Erythroblast (primary cell): ENCODE measurements at places on chromosomes 12 and 14.

- no peak for DNase-seq
Observed at GRCh38 chr12:120406069-120406468, 31.8 kb upstream of the COX6A1 start.

DNA sequence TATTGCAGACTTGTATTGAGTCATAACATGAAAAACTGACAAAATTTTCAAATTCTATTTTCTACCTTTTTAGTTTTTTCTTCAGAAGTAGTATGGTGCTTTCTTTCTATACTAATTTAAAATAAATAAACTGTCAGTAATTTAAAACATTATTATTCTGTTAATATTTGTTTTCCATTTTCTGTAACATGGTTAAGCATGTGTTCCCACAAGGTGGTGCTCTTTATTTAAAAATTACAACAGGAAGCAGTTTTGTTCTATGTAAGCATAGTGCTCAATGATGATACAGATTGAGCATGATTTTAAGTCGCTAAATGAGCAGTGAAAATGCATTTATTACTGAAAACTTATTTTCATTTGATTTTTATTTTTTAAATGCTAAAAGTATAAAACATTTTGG, 114.6 kb downstream of the PPFIA2 start:
- peak; percentile 0 for DNase-seq

- no peak for DNase-seq
Observed at GRCh38 chr12:117316336-117316735, 45.1 kb downstream of the NOS1 start.

- no peak for DNase-seq
Observed at GRCh38 chr14:21990116-21990515, 316.5 kb upstream of the OR4E1 start.

GRCh38 chr12:116076399-116076798, 201.1 kb downstream of the MED13L start:
- no peak for DNase-seq

DNA sequence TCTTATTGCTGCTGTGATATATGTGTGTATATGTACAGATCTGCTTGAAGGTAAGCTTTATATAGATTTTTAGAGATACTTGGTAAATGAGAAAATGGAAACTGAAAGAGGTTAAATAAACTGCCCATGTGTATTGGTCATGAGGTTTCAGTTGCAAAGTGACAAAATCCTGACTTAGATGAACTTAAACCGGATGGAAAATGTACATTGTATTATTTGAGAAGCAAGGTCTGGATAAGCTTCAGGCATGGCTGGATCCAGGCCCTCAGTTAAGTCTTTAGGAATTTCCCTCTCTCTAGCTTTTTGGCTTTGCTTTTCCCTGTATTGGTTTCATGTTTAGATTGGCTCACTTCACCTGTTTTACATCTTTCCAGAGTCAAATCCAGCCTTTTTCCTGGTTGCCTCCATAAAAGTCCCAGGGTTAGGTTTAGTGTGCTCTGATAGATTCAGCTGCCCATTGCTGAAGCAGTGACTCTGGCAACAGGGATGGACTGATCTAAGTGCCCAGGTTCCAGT, 21.0 kb upstream of the MAP1LC3B2 start:
- DNase-seq, result no peak

DNA sequence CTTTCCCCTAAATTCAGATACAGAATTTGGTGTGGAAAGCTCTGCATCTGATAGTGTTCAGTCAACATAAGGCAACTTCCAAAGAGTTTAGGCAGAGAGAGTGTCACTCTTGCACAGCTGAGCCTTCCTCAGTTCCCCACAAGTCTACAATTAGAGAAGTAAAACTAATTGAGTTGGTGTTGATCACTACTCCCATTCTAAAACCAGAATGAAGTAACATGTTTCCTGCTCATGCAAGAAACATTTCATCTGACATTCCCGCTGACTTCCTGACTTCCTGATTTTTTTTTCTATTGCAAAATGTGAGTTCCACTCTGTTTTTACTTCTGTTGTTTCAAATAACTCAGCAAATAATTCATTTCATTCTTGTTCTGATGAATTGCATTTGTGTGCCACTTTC, 271.0 kb downstream of the ALG10B start:
- DNase-seq, result no peak

DNA sequence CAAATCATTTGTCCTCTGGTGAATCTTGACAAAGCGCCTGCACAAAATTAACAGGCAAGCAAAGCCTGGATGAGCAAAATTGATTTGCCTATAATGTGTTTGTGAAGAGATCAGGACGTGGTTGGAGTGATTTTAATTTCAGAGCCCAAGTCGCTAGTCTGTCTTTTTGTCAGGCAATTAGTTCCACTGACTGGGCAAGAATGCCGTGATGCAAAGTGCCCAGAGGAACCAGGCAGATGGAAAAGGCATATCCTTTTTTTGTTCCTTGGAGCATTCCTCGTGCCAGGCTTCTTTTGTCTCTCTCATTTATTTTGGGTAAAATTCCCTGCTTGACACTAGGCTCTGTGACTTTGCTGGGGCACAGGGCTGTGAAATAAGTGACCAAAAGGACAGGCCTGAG, 65.9 kb upstream of the CCDC198 start:
- DNase-seq, result no peak

GRCh38 chr12:111761706-111762105, 5.0 kb upstream of the ALDH2 start:
- no peak for DNase-seq

- DNase-seq, result no peak
Observed at GRCh38 chr12:7375145-7375543, 68.8 kb downstream of the CD163L1 start.

DNA sequence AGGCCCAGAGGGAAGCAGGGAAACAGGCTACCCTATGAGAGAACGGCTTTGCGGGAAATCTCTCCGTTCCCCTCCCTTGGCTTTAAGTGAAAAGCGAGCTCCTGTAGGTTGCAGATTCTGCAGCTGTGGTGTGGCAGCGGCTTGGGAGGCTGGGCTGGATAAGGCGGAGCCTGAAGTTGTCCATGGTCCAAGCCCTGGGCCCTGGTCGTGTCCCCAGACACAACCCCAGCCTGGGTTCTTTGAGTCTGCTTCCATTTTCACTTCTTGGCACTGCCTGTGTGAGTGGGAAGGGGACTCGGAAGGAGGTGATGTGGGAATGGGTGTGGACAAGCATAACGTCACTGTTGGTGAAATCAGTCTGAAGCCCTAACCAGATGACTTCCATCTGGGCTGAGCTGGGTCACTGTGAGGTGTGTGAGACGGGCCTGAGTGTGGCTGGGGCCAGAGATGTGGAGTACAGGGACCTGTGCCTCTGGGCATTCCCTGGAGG, 43.0 kb upstream of the CTDSP2 start:
- DNase-seq, result no peak

DNA sequence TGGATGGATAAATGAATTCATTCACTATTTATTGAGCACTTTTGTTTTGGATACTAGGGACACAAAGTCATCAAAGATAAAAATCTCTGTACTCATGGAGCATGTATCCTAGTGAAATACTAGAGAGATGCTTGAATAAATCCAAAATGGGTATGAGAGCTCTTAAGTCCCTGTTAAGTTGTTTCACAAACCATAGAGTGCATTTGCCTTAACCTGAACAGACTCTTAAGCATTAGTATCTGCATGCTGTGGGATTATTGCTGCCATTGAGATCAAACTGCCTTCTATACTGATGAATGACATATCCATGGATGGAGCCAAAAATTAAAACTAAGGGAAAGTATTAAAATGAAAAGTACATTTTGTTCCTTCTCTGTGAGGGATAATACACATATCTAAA, 206.5 kb upstream of the KRR1 start:
- no peak for DNase-seq

- peak; percentile 66 for DNase-seq
Observed at GRCh38 chr14:68217791-68218340, 398.3 kb downstream of the RAD51B start.

- peak; percentile 76 for DNase-seq
Observed at GRCh38 chr12:27244689-27245488, 803 bp downstream of the STK38L start.

GRCh38 chr14:73744874-73745529, 30.8 kb upstream of the PNMA1 start:
- DNase-seq, result no peak

GRCh38 chr12:52687497-52688385, 7.5 kb upstream of the KRT1 start:
- DNase-seq, result peak; percentile 18

DNA sequence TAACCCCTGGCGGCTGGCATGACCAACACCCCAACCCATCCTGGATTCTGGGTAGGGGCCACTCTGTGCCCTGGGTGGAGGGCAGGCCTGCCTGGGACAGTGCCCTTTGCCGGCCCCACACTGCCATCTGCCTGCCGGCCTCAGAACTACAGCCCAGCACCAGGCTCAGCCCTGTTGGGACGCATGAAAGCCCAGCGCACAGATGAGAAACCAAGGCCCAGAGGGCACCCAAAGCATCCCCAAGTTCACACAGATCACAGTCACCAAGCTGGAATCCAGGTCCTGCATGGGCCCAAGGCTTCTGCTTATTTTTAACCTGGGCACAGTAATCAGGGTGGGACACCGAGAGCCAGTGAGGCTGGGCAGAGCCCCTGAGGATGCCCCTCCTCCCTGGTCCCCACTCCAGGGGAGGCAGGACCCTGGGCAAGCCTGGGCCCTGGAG, 26.2 kb downstream of the RFLNA start:
- DNase-seq, result peak; percentile 68

DNA sequence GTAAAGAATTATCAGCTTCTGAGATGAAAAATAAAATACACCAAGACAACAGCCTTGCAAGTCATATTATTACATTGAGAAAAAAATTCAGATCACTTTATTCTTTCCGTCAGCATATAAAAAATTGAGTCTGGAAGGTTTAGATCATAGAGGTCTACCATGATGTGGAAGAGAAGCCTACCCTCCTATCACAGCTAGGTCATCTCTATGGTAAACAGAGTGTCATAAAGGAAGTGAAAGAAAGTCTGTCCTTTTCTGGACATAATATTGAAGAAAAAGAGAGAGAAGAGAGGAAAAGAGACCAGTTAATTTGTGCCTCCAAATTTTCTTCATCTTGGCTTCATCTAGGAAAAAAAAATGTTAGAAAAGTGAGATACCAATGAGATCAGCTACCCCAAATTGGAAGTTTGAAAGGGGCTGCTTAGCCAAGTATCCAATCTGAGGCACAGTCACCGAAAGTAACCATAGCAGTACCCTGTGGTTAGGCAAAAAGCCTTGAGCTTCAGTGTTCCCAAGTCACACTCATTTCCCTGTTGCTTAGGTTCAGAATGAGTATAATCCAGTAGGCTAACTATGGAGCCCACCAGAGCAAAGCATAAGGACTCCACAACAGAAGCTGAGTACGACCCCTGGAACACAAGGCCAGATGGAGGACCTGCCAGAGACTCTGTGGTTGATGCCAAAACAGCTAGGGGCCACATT, 38.1 kb downstream of the DUSP6 start:
- no peak for DNase-seq

- DNase-seq, result no peak
Observed at GRCh38 chr12:68557011-68557730, 53.5 kb upstream of the RAP1B start.

- no peak for DNase-seq
Observed at GRCh38 chr14:64602826-64603225, 53.1 kb downstream of the PPP1R36 start.

- peak; percentile 17 for DNase-seq
Observed at GRCh38 chr12:27852742-27853141, 72.7 kb upstream of the MANSC4 start.

DNA sequence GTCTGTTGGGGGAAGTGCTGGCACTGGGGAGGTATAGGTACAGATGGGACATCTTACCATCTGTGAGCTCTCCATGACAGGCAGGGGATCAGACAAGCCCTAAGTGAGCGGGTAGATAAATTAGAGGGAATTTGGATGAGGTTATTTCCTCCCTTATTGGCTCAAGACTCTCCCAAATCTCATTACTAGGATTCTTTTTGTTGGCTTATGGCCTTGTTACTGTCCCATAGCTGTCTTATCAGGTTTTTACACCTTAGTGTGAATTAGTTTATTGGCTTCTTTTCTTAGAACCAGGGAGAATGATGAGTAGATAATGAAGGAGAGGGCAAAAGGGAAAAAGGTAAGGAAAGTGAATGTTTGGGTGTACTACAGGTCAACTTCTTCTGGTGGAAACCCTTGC, 191.1 kb upstream of the PRICKLE1 start:
- no peak for DNase-seq

DNA sequence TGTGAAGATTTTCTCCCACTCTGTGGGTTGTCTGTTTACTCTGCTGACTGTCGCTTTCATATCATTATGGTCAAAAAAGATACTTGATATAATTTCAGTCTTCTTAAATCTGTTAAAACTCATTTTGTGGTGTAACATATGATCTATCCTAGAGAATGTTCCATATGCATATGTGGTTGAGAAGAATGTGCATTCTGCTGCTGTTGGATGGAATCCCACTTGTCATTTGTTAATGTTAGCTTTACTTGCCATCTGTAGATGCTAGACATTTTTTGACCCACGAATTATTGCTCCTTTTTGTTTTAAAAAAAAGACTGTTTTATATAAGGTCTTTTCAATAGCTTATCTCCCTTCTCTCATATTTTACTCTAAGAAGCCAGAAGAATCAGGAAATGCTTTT, 26.3 kb upstream of the OR5AU1 start:
- DNase-seq, result no peak

GRCh38 chr14:72952171-72952570, 25.9 kb downstream of the DCAF4 start:
- no peak for DNase-seq

DNA sequence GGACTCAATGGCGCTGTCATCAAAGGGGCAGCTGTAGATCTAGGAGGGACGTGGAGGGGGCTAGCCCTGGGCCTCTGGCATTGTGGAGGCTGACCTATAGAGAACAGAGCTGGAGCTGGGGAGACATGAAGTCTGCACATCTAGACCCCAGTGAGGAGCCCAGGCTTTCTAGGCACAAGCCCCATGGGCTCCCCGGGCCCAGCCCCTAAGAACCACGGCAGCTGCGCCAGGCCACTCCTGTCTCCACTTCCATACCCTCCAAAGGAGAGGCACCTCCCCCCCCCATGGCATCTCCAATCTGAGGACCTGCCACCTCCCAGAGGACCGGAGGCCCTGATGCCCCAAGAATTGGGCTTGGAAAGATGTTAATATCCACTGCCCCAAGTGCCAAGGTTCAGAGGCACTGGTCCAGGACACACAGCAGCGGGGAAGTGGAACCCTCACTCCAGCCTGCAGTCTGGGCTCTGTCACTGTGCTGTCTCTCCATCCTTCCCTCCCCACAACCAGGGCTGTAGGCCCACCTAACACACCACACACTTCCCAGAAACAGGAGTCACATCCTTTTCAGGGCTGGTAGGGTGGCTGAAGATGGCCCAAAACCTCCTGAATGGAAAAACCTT, 4.5 kb downstream of the ANKRD9 start:
- DNase-seq, result no peak

GRCh38 chr12:13052421-13052820, 8.2 kb downstream of the FAM234B start:
- no peak for DNase-seq

- no peak for DNase-seq
Observed at GRCh38 chr14:60786905-60787304, 52.3 kb downstream of the MNAT1 start.

DNA sequence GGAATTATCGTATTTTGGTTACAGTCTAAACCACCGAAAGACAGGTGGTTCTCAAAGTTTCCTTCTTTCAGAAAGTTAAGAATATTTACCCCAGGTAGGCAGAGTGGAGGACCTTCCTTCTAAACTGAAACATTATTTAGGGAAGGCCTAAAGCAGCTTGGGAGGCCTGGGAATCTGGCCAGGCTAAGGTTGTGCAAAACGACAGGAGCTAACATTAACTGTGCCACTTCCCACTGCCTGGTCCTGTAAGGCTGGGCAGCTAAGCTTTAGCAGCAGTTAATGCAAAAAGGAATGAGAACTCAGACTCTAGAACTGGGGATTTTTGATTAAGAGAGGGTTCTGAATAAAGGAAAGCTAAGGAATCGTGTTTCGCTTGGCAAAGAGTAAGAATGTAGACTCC, 82.6 kb downstream of the SLCO1A2 start:
- no peak for DNase-seq
